T-helper 2 cell (primary cell): ENCODE measurements at places on chromosomes 1 and 21.

- no peak for DNase-seq
These were observed 6.1 kb upstream of the IGSF8 start for GRCh38 chr1:160104486-160104885.

GRCh38 chr1:160579216-160579701, at the start of gene CD84:
Gene CD84, minus strand, starts transcription at chr1:160579496. Its CDS starts 59 bp downstream, at chr1:160579437.
- no peak for DNase-seq

- DNase-seq: no peak
These were observed 31.9 kb upstream of the TACSTD2 start for GRCh38 chr1:58608945-58609344.

DNA sequence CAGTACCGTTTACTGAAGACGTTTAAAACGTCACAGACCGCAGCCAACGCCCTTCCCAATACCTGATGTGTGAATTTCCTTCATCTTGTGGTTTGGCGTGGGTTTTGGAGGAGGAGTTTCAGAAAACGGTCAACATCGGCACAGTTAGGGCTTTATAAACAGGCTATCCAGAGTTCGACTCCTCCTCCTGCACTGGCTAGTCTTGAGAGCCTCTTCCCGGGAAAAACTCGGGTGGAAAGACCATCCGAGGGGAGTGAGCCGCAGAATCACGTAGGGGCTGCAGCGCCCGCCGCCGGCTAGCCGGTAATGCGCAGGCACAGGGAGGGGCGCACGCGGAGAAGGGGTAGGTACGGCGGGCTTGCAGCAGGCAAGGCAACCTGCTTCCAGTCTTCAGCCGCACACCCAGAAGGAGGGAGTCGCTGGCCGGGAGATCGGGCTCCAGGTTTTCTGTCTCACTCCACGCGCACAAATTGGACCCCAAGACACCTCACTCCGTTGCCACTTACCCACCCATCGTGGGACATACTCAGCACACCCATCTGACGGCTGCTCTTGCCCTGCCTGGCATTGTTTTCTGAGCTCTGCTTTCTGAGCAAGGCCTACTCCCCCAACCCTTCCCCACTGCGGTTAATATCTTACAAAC, 25.4 kb downstream of the SLC19A2 start:
- DNase-seq: no peak

DNA sequence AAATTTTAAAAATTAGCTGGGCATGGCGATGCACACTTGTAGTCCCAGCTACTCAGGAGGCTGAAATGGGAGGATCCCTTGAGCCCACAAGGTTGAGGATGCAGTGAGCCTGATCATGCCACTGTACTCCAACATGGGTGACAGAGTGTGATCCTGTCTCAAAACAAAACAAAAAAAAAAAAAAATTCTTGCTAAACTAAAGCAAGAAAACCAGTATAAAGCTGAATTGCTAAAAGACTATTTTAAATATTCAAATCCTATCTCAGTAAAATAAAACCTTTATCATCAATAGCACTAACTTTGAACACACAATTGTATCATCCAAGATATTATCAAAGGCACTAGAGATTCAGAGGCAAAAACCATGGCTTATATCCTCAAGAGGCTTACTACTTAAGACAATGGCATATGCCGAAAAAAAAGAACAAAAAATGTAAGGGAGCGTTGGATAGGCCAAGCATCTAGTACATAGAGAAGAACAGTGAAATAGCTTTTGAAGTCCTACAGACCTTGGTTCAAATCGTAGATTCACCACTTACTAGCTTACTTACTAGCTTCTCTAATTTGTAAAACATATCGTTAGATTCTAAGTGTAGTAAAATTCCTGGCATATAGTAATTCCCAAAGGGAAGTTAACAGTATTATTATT, 3.6 kb downstream of the EPS15 start:
- no peak for DNase-seq

DNA sequence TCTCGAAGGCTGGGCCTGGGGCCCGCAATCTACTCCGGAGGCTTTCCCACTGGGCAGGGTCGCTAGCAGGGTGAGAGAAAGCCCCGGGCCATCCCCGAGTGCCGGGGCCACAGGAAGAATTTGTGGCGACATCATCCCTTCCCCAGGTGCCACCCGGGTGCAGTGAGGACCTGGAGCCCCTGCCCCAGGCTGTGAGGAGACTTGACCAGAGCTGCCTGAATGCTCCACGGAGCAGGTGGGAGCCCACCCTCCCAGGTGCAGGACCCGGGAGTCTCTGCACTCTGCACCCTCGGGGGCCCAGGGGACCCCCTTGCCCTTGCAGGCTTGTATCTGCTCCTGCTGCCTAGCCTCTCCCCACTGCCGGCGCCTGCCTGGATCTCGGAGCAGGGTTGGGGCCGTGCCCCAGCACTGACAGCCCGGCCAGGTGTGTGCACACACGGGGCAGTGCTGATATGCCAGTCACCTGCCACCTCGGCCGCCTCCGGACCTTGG, 67.5 kb upstream of the RGS7 start:
- DNase-seq: no peak

GRCh38 chr1:29011775-29012174, 97.4 kb downstream of the EPB41 start:
- DNase-seq: no peak

DNA sequence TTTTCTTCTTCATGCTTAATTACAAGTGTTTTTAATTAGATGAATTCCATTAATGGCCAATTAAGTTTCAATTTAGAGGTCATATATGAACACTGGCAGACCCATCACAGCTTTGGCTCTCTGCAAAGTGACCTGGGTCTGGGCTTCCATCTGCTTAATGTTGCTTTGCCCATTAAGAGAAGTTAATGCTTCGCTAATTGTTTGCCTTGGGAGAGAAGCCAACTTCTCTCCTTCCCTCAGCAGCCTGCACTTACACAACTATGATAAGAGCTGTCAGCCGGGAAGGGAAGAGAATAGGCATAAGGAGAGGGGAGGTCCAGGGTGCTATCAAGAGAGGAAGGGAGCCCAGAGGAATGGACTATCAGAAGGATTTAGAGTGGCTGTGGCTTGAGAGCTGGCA, 29.0 kb upstream of the CCDC190 start:
- no peak for DNase-seq

DNA sequence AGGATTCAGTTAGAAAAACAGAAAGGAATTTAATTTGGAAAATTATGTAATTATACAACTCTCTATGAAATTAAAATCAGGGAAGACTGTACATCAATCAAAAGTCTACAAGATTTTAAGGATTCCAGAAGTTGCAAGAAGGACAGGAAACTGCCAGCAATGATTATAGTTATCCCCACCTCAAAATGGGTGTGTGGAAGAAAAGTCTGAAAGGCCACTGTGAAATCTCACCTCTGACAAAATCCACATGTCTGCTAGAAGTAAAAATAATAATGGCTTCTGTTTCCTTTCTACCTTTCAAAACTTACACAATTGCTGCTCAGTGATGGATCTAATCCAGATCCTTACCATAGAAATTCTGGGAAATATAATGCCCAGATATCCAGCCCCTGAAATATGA, 708.1 kb upstream of the ADGRL4 start:
- no peak for DNase-seq

DNA sequence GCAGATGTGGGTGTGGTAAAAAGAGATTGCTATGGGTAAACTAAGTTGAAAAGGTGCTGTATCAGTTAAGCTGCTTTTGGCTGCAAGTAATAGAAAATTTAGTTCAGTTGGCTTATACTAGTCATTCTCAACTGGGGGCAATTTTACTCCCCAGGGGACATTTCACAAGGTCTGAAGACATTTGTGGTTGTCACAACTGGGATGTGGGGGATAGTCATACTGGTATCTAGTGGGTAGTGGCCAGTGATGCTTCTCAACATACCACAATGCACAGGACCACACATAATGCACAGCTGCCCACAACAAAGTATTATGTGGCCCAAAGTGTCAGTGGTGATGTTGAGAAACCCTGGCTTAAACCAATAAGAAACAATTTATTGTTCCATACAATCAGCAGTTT, 31.4 kb downstream of the SERTAD4 start:
- DNase-seq: no peak

GRCh38 chr1:64680599-64680998, 64.3 kb upstream of the RAVER2 start:
- DNase-seq: no peak

- DNase-seq: no peak
These were observed 32.2 kb upstream of the LRRC7 start for GRCh38 chr1:69535490-69535889.

- DNase-seq: peak; percentile 35
These were observed 24.9 kb upstream of the TMEM52 start for GRCh38 chr1:1943834-1944570.

GRCh38 chr21:45332981-45333582, 45.4 kb upstream of the POFUT2 start:
- DNase-seq: no peak

DNA sequence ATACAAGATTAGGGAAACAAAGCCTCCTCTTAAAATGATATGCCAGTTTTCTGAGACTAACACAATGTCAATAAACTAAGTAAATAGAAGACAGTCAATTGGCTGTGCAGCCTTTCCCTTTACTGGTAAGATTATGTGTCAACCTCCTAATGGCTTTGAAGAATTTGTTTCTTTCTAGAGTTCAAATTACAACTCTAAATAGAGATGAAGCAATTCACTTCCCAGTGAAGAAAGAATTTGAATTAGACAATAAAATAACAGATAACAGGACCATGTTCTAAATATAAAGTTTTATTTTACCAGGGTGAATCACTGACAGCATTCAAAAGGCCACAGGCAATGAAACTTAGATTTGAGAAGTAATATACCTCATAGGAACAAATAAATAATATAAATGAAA, 680.3 kb downstream of the PLA2G4A start:
- DNase-seq: no peak

DNA sequence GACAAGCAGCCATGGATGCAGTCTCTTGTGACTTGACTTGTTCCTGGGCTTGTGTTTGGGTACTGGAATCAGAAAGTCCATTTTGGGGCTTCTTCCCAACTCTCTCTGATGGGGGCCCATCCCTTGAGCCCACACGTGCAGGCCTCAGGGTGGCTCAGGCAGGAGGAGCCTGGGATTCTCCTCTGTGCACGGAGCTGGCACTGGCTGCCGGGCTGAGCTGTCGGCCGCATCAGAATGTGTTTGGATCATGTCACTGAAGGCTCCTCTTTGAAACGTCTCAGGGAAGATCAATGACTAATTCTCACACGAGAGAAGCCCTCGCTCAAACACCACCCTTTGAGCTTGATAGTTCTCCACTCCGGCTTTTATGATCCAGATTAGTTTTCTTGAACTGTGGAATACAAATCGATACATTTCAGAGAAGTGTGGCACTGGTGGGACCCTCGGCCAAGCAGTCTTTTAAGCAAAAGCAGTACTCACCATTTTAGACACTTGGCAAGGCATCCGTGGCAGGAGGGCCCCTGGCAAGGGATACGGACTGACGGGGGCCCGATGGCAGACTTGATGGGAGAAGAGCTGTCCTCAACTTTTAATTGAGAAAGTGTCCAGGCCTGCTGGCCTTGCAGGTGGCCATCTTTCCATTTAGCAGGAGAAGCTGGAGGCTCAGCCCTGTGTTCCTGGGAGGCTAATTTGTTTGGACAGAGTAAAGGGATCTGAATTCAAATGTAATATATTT, 220.7 kb upstream of the C1orf174 start:
- no peak for DNase-seq

DNA sequence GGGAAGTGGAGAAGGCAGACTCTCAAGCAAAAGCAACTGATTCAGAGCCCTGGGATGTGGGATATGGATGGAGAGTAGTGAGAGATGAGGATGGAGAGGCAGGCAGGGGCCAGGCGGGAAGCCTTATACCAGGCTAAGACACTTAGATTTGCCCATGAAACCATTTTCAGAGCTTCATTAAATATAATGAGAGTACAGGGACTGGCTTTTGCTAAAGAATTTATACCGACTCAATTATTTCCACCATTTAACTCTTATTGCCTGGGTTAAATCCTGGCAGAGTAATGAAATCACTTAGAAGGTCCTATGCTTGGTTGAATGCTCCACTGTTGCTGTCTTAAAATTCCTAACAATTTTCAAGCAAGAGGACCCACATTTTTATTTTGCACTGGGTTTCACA, 311.7 kb downstream of the KCNH1 start:
- DNase-seq: no peak

GRCh38 chr1:209302779-209303568, 280.5 kb upstream of the CAMK1G start:
- no peak for DNase-seq

GRCh38 chr1:19220991-19221390, 10.9 kb upstream of the UBR4 start:
- no peak for DNase-seq

DNA sequence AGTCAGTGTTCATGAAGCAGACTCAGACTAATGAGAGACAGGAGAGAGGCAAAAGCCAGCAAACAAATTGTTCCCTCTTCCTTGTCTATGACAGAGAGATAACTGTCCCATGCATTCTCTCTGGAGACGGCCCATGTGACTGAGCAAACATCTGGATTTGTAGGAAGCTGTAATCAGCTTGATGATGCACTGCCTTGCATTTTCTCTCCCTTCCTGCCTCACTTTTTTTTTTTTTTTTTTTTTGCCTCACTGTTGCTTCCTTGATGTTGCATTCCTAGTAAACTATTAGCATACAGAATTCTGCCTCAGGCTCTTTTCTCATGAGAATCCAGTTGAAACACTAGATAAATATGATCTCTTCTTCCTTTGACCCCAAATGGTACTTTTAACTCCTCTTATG, 134.5 kb downstream of the HHIPL2 start:
- DNase-seq: no peak

DNA sequence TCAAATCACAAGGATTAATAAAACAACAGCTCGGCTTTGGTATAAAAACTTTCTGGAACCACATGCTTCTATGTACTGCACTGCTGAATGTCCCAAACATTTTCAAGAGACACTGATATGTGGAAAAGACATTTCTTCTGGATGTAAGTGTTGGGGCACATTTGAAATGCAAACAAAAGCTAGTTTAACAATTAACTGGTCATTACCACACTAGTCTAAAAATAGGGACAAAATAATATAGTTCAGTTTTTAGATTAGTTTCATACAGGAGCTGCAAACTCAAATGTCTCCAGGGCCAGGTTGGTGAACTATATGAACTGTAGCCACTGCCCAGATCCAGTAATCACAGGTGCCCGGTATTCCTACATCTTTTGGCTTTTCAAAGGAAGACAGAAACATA, 3.2 kb downstream of the IL23R start:
- no peak for DNase-seq

DNA sequence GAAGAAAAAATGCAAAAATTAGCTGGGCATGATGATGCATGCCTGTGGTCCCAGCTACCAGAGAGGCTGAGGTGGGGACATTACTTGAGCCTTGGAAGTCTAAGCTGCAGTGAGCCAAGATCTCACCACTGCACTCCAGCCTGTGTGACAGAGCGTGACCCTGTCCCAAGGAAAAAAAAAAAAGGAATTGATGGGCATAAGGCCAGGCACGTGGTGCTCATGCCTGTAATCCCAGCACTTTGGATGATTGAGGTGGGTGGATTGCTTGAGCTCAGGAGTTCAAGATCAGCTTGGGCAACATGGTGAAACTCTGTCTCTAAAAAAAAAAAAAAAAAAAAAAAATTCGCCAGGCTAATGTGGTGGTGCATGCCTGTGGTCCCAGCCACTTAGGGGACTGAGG, 55.8 kb upstream of the ATP2B4 start:
- DNase-seq: no peak

DNA sequence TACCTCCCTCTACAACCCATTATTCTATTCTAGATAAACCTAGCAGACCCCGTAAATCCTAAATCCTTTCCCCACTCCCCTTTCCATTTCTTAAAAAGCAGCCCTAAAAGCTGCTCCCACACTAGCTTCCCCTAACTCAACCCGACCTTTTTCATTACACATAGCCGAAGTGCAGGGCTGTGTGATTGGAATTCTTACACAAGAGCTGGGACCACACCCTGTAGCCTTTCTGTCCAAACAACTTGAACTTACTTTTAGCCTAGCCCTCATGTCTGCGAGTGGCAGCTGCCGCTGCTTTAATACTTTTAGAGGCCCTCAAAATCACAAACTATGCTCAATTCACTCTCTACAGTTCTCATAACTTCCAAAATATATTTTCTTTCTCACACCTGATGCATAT, 19.6 kb upstream of the PDPN start:
- DNase-seq: no peak
